ENCODE measurements at places on chromosomes 5 and 9.

DNA sequence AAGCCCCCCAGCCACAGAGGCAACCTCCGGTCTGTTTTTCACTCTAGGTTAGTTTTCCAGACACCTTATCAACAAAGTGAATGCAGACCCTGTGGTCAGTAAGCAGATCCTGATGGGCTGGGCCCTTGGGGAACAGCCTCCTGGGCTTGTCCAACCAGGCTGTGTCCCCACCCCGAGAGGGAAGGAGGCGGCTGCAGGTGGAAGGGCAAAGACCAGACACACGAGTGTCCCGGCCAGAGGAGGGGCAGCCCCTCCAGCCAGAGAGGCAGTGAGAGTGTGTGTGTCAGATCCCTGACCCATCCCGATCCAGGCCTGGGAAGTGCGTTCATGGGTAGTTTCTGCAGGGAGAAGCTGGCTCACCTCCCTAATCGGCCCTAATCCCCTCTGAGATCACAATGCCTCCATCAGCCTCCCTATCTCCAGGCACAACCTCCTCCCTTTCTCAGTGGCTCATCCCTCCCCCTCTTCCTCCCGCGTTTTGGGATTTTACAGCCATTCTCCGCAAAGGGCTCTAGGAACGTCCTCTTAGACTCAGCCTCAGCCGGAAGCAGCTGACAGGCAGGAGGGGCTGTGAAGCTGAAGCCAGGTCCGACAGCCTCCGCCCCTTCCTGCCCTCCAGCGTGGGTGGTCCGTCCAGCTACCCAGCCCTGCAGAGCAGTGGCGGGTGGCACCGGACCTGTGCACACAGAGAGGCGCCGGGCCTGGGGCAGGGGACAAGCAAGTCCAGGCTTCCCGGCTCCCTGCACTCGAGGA lies 9.7 kb downstream of the SLC12A7 start:
- no peak for DNase-seq

- DNase-seq = no peak
Observed at GRCh38 chr9:131675437-131676022, 64.3 kb downstream of the RAPGEF1 start.

DNA sequence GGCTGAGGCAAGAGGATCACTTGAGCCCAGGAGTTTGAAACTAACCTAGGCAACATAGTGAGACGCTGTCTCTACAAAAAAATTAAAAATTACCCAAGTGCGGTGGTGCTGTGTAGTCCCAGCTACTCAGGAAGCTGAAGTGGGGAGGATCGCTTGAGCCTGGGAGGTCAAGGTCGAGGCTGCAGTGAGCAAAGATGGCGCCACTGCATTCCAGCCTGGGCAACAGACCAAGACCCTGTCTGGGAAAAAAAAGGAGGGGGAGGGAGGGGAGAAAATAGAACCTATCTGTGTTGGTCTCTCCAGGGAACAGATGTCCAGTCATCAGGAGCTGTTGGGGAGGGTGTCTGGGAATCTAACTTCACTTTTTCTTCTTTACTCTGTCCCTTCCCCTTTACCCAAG lies 24.3 kb downstream of the MAT2B start:
- no peak for DNase-seq

GRCh38 chr9:77386187-77386586 lies 208.9 kb downstream of the VPS13A start:
- DNase-seq = peak; percentile 39

DNA sequence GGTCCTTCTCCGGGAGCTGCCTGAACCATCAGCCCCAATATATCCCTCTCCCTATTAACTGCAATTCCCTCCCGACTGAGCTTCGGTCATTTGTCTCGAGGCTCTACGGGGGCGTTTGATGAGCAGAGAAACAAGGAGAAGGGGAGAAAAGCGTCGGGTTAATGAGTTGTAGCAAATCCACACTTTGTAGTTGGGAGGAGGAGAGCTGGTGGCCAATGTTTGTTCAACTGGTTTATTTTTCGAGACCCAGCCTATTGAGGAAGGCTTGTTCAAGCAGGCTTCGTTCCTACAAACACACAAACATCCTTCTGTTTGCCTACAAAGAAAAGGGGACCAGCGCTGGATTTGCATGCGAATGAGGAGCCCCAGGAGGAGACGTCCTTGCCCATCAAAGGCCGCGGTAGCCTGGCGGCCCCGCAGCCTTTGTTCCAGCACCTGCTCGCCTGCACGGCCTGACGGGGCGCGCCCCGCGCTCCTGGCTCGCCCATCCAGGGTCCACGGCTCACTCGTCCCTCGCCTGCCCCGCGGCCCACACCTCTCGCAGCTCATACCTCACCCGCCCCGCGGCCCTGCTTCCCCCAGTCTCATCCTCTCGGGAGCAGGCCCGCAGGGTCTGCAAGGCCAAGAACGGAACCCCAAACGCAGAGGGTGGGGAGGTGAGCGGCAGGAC lies 4.6 kb downstream of the FOXD1 start:
- no peak for DNase-seq

DNA sequence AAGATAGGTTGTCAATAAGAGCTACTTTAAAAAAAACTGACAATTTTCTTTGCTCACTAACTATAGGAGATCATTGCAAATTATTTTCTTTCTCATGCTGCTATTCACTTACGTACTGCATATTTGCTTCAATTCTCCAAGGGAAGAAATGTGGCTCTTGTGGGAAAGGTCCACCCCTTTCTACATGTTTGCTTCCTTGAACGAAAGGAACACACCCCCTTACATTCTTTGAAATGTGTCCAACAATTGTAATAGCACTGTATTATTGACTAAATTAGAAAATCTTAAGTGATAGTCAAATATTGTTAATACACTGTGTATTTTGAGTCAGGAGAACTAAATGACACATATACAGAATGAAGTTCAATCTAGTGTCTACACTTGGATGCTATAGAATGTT lies 5.2 kb downstream of the MEF2C start:
- DNase-seq = no peak

- DNase-seq = peak; percentile 27
Observed at GRCh38 chr9:112421771-112422222, 41.9 kb downstream of the HSDL2 start.

DNA sequence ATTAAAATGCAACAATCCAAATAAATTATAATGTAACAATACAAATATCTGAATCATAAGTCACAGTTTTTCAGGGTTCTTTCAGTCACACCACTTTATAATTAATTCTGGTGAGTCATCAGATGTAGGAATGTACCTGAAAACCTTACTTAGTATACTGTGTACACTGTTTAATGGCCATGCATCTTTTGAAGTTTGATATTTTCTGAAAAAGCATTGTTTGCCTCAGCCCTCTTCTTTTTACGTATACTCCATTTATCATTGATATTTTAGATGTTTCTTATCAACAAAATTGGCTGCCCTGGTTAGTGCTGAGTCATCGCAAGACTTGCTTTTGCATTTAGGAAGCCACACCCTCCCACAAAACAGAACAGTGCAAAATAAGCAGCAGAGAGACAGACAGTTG lies 218.6 kb downstream of the PJA2 start:
- DNase-seq = peak; percentile 15

DNA sequence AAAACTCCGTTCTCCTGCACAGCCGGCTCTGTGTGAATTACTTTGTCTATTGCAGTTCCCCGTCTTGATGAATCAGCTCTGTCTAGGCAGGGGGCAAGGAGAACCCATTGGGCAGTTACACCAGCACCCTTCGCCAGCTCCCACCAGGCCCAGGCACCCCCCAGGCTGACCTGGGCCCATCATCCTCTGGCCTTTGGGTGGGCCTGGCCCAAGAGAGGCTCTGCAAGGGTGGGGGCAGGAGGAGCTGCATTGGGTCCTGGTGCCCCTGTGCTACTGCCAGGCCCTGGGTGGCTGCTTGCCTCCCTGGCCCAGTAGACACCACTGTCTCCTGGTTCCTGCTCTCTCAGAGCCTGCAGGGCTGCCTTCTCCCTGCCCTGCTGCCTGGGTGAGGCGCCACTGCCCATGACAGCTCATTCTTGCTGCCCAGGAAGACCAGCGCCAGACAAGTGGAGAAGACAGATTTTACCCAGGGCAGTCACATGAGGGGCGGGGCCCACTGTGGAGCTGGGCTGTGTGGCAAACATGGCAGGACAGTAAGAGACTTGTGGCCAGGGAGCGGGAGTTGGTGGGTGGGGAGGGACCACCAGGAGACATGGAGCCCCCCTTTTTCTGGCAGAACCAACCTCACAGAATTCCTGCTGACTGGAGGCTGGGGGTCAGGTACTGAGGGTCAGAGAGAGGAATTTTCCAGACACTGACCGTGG lies 67.2 kb downstream of the MRPL36 start:
- DNase-seq = no peak

GRCh38 chr9:113646491-113646890 lies 183.0 kb downstream of the RGS3 start:
- no peak for DNase-seq

GRCh38 chr5:159866093-159866492 lies 50.2 kb upstream of the ADRA1B start:
- DNase-seq = no peak

DNA sequence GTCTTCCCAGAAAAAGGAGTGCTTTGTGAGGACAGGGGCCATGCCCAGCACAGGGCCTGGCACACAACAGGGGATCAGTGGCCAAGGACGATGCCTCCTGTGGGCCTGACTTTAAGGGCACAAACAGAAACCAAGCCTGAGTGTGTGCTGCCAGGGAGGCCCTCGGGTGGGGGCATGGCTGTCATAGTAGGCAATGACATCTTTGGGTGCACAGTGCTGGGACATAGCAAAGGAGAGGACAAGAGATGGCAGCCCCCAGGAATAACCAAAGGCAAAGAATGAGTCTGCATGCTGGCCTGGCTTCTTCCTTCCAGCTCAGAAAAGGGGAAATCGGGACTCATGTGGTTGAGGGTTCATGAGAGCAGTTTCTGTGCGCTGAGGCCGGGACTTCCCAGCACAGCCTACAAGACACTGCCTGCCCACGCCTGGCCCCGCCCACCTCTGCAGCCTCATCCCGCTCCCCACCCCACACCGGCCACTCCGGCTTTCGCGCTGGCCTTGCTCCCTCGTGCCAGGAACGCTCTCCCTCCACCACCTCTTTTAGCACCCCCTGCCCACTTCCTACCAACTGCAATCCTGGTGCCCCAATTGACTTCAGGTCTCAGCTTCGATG lies 13.8 kb upstream of the LHX2 start:
- DNase-seq = no peak

- DNase-seq = no peak
Observed at GRCh38 chr5:80784451-80784850, 129.7 kb upstream of the DHFR start.

DNA sequence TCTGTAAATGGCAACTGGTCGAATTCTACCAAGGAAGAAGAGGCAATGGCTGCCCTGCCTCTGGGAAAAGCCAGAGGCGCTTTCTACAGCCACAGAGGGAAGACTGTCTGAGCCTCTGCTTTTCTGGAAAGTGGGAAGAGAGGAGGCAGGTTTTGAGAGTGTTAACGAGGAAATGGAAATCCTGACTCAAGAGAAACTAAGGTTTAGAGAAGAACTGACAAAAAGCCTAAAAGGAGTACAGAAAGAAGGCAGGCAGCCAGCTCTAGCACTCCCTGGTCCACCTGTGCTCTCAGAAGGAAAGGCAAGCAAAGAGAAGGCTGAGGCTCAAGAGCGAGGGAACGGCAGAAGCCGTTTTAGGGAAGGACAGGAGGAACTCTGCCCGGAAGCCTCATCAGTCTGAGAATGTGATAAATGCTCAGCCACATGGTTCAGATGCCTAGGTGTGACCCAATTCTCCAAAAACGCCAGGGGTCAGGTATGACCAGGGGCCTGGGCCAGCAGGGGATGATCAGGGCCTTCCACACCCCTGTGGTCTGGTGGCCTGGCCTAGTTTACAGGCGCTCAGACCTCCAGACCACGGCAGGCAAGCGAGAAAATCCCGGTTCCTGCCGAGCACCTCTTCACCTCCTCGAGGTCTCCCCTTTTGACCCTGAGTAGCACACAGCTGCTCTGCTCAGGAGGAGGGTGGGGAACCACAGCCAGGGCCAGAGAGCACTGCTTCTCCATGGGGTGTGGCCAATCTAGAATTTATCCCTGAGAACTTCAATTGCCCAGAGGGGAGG lies 79.9 kb upstream of the FBXW11 start:
- no peak for DNase-seq

DNA sequence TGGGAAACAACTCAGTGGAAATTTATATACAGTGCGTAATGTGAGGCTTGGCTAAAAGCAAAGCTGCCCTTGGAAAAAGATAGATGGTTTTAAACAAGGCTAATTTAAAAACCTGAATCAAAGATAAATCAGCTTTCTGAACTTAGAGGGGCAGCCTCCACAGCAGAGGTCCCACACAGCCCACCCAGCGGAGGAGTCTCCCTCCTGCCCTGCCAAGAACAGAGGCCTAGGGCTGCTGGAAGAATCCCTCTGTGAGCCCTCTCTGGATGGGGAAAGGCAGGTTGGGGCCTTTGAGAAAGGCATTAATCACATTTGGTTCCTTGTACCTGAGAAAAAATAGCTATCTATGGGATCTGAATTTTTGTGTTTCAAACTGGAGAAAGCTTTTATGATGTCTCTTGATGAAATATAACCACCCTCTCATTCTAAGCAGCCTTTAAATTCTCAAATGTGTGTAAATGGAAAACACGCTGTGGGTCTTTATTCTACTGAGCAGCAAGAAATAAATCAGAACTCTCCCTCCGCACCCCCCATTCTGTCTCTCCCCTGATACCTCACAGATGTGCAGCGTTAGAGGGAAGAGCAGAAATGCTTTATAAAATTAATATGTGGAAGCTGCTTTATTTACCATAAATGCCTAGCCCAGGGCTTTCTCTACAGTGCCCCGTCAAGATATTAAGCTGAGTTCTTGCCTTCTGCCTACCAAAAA lies 329.2 kb downstream of the EFNA5 start:
- DNase-seq = no peak

GRCh38 chr9:3464033-3464638 lies 61.7 kb downstream of the RFX3 start:
- no peak for DNase-seq

DNA sequence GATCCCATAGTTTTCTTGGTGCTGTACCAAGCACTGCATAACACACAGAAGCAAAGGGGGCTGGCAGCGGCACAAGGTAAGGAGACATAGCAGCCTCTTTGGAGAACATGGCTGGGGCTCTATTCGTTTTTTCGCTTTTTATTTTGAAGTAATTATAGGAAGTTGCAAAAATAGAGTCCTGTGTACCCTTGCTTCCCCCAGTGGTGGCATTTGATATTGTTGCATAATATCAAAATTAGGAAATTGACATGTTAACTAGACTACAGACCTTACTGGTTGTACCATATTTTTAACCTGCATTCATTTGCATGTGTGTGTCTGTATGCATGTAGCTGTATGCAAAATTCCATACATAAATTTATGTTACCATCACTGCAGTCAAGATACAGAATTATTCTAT lies 6.6 kb upstream of the UBQLN1 start:
- DNase-seq = no peak

DNA sequence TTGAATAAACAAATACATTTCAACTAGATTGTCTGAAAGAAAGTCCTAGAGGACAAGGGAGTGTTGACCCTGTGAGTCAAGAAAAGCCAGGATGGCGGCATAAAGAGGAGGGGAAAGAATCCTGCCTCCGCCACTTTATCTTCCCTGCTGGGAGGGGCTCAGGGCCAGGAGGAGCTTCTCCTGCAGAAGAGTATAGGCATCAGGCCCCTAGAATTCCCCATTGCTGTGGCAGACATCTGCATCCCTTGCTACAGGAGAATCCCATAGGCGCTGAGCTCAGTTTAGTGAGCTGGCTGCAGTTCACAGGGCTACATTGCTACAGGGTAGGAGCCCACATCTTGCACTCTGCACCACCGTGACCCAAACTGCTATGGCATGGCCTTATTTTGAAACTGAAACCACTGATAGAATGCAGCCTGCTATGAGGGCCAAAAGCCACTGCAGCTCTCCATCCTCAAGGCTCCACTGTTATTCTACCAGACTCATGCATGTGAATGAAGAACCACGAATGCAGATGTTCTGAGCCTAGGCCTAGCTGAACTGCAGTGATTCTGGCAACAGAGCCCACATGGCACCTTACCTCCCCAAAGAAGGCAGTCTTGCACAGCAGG lies 941.4 kb upstream of the CTNND2 start:
- DNase-seq = no peak

- DNase-seq = no peak
Observed at GRCh38 chr5:148746826-148747535, 79.4 kb upstream of the ADRB2 start.
